ENCODE measurements at places on chromosomes 4 and X. TPM values are rescaled to one million over a fixed set of nuclear protein-coding genes. Genes with fewer than 3 reads are reported as not detected.

- no peak for DNase-seq
Observed at GRCh38 chr4:175469514-175469913, 342.6 kb downstream of the GPM6A start.

DNA sequence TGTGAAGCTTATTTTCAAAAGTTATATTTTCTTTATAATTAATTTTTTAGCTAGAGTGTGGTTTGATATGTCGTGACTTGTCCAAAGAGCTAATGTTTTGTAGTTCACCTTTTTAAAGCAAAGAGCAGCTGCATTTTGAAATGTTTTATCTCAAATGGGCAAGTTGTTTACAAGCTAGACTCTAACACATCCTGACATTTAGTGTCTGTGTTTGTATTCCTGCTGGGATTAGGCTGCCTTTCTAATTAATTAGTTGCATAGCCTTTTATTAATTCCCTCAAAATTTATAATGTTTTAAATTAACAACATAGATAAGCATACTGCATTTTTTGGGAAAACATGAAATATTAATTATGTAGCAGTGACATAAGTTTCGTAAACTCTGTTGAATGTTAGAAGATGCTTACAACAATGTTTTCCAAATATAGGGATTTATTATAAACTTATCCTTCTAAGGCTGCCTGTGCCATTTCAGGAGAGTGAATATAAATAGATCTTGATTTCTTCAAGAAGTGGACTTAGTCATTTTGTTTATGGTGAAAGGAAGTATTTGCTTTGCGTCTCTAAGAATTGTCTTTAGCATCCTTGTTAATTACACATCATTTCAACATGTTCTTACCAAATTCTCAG, 37.7 kb upstream of the NUDT6 start:
- no peak for DNase-seq

GRCh38 chr4:151658959-151659600, 101.7 kb downstream of the GATB start:
- DNase-seq = peak; percentile 87

DNA sequence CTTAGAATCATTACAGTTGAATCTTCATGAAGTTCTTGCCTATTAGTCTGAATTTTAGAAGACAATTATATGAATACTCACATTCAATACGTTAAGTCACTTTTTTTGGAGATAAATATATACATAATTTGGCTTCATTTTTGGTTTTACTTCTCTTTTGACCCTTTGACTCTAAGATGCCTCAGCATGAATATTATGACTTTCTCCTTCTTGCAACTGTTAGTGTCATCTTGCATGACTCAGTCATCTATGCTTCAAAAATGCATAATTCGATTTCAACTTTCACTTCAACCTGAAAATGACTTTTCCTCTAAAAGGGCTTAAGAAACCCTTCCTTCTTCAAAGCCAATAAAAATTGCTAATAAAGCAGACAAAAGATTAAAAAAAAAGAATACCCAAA, 1427.5 kb downstream of the ADGRL3 start:
- no peak for DNase-seq

- no peak for DNase-seq
Observed at GRCh38 chr4:82123934-82124333, 249.9 kb downstream of the HNRNPD start.

GRCh38 chrX:119529345-119530276, 35.6 kb downstream of the STEEP1 start:
- no peak for DNase-seq

GRCh38 chrX:46573331-46573891, at the start of gene CHST7:
Gene CHST7, plus strand, starts transcription at chrX:46573765. Its CDS starts 167 bp downstream, at chrX:46573932.
- DNase-seq = no peak

DNA sequence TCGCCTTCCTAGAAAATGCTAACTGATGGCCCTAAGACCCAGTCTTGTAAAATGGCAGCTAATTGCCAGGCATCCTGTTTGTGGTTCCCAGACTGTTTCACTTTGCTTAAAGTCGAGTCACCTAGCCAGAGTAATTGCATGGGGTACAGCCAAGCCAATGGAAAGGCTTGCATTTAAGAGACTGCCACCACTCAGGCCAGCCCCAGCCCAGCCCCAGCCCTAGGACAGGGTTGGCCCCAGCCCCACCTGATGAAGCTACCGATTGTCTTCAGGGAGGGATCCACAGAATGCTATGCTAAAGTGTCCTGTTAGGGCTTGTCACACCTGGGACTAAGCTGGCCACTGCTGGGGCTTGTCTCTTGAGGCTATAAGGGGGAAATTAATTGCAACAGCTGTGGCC, 194.6 kb upstream of the KLF3 start:
- peak; percentile 53 for DNase-seq

DNA sequence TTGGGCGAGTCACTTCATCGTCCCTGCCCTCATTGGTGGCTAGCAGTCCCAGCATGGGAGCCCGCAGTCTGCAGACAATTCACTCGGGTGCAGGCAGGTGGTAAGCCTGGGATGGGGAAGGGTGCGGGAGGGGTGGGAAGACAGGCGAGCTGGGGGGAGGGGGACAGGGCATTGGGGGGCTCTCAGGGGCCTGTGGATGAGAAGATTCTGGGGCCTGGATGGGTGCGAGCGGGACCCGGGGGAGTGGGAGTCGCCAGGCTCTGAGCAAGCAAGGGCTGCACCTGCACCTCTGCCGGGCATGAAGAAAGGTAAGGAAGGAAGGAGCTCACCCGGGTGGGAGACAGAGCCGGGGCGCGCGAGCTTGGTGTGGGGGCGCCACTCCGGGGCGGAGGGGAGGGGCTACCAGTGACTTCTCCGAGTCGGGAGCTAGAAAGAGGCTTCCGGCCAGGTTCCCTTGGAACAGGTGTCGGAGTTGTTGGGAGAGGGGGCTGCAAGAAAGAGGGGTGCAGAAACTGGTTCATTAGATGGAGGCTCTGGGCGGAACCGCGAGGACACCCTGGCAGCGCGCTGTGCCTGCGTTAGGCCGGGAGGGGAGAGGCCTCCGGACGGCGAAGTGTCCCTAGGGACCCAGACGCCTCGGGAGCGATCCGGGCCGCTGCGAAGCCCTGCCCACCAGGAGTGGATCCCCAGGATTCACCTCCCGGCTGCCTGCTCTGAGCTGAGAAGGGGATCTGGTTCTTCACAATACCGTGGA, 103.4 kb upstream of the PDLIM3 start:
- no peak for DNase-seq

DNA sequence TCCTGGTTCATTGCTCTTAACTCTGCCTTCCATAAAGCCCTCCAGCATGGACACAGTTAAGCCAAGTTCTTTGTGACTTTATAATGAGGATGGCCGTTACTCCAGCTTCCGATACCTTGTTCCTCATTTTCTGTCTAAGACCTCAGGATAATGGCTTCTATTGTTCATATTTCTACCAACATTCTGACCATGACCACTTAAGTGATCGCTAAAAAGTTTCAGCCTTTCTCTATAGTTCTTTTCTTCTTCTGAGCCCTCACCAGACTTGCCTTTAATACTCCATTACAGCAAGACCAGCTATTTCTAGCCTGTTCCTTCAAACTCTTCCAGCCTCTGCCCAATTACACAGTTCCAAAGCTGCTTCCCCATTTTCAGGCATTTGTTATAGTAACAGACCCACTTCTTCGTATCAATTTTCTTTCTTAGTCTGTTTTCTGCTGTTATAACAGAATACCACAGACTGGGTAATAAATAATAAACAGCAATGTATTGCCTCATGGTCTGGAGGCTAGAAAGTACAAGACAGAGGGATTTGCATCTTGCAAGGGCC, 12.3 kb downstream of the RNF175 start:
- no peak for DNase-seq

GRCh38 chr4:4864940-4865704, 5.7 kb downstream of the MSX1 start:
- no peak for DNase-seq

DNA sequence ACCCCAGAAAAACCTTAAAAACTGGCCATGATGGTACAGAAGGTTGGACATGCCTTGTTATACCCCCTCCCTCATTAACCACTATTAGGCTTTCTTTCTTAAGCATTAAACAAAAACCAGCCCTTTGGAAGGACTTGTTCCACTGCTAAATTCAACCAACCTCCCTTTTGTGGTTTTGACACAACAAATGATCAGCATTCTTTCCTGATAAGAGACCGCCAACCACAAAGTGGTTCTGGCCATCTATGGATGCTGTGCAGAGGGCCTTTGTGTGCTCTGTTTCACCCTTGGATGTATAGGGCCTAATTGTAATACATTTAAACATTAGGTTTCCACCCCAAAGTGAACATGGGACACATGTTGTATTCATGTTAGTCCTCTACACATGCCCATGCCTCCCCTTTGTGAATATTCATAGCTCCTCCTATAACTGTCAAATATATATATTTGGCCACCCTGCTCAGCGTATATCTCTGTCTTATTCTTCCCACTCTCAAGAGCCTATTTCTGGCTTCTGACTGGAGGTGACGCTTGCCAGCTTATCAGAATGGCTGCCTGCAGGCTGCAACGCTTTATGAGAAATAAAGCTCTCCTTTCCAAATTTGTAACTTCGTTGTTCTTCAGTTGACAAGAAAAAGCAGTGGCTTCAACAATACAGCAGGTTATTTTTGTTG, 126.6 kb downstream of the NPNT start:
- no peak for DNase-seq

- DNase-seq = no peak
Observed at GRCh38 chr4:113069212-113069892, 19.9 kb downstream of the ANK2 start.

DNA sequence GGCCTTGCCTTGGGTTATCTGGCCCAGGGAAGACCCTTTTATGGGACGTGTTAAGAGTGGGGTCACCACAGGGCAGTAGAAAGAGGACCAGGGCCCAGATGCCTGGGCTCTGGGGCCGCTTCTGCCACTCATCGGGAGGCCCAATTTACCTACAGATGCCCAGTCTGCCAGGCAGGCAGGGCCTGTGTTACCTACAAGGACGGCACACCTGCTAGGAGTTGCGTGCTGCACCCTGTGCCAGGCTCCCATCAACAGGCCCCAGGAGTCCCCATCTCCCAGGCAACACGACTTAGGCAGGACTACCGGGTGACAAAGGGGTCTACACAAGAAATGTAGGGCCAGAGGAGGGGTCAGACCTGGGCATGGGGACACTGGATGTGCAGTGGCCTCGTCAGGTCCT, 34.6 kb downstream of the WDR1 start:
- DNase-seq = no peak

- DNase-seq = no peak
Observed at GRCh38 chr4:85200106-85200505, 233.6 kb upstream of the WDFY3 start.

GRCh38 chrX:14753441-14753840, 119.4 kb downstream of the FANCB start:
- no peak for DNase-seq

GRCh38 chr4:95761871-95762270, 78.0 kb upstream of the PDHA2 start:
- no peak for DNase-seq

GRCh38 chr4:20318001-20318908, 66.5 kb downstream of the SLIT2 start:
- DNase-seq = no peak

DNA sequence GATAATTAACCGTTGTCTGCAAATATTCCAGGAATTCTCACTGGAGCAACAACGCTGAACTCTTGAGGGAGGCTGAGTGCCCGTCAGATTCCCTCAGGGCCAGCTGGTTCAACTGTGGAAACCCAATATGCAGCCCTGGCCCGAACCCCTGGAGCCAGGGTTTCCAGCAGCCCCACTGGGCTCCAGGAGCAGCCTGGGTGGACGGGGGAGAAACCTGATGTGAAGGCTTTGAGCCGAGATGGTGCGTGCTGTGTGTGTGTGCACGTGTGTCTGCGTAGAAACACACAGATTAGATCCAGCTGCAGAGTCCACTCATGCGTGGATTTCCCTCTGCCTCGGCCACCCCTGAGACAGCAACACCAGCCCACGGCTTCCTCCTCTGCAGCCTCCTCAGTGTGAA, 19.4 kb upstream of the SLC25A6 start:
- DNase-seq = no peak

DNA sequence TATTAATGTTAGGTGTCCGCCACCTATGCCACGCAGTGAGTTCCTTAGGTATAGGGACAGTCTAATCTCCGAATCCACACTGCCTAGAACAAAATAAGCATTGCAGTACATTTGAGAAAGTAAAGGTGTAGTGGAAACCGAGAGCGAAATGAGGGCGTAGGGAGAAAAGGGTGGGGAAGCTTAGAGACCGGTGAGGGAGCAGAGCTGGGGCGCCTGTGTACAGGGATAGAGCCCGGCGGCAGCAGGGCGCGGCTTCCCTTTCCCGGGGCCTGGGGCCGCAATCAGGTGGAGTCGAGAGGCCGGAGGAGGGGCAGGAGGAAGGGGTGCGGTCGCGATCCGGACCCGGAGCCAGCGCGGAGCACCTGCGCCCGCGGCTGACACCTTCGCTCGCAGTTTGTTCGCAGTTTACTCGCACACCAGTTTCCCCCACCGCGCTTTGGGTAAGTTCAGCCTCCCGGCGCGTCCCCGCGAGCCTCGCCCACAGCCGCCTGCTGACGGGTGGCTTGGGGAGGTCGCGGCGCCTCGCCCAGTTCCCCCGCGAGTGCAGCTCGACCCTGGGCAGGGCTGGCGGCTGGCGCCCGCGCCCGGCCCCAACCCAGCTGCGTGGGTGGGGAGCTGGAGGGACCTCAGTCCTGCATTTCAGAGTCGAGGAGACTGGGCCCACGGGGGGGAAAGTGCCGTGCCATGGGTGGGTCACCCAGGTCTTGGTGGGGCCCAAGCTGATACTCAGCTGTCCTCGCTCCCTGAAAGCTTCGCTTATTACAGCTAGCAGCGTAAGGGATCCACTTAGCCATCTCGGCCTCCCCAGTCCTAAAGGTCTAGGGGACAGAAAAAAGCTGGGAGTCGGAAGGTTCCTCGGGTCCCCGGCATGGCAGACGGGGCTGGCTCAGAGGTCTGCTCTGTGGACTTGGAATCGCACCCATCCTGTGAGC, at the start of gene ANXA3:
Gene ANXA3, plus strand, starts transcription at position 351 of the 932 bp plus-strand sequence. CDS start 2,704 bp downstream, outside the sequence.
- DNase-seq = no peak

- no peak for DNase-seq
Observed at GRCh38 chrX:46587753-46588171, 14.2 kb downstream of the CHST7 start.

GRCh38 chrX:72238721-72239475, at the start of gene ERCC6L:
Gene ERCC6L, minus strand, starts transcription at chrX:72239027. Its CDS starts 116 bp downstream, at chrX:72238911.
- DNase-seq = peak; percentile 91

GRCh38 chr4:155494037-155494718, 117.4 kb upstream of the MAP9 start:
- DNase-seq = no peak

- no peak for DNase-seq
Observed at GRCh38 chrX:44332437-44332836, 11.0 kb downstream of the EFHC2 start.

DNA sequence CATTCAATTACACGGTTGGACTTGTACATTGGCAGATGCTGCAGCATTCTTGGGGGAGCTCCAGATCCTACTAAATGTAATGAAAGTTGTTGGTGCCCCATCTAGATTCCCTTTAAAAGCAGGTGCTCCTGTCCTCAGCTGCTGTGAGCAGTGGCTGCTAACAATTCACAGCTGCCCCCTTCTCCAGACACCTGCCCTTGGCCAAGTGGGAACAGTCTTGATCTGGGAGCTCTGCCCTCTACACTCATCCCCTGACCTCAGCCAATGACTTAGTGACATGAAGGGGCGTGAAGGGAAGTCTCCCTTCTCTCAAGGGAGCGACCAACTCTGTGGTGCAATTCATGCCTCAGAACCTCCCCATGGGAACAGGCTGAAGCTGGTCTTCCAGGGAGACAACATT, 125.7 kb downstream of the EIF4E start:
- no peak for DNase-seq

Gene CLCN4
- total RNA-seq = 1.8 TPM

Gene GABRQ
- total RNA-seq = 0.06 TPM

Gene SMR3B
- total RNA-seq = not detected

Gene LRAT
- total RNA-seq = 0.50 TPM

Gene IL3RA
- total RNA-seq = 5.0 TPM

Gene PPEF1
- total RNA-seq = 0.58 TPM

Gene MAGEH1
- 26.2 TPM for total RNA-seq

Gene DCLK2
- total RNA-seq = 29.3 TPM

Gene SMIM43
- 0.83 TPM for total RNA-seq

Gene SLIT2
- total RNA-seq = 82.3 TPM

Data from esophagus muscularis mucosa (tissue), 4 donors.